ENCODE measurements at places on chromosomes 4 and X.

DNA sequence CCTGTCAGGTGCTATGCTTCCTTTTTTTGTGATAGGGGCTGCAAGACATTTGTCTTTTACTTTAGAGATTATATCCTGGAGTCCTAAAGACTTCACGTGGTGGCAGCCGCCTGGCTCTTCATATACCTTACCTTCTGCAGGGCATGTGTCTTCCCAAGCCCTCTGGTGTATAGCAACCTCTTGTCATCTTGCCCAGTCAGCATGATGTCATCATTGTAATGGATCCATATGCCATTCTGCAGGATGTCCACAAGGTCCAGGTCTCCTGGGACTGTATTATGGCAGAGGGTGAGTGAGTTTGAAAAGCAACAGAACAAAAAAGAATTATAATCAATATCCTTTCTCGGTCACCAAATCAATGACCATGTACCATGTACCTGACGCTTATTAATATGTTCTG lies 82.2 kb upstream of the SCOC start:
- DNase-seq, result no peak

- no peak for DNase-seq
These were observed 8.7 kb upstream of the FAM47A start for GRCh38 chrX:34140816-34141215.

GRCh38 chr4:67438975-67439374 lies 106.3 kb downstream of the CENPC start:
- DNase-seq, result no peak

- no peak for DNase-seq
These were observed 159.0 kb downstream of the DCLK2 start for GRCh38 chr4:150237110-150237872.

DNA sequence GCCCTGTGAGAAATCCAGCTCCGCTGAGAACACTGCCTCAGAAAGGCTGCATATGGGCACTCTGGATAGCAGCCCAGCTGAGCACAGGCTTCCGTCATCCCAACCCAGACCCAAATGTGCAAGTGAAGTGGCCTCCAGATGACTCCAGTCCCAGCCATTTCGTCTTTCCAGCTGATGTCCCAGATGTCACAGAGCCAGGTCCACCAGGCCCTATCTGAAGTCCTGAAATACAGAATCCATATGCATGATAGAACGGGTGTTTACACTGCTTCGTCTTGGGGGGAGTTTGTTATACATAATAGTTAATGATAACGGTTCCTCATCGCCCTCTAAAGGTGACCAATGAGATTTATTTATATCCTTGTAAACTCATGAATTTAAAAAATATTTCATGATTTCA lies 72.6 kb upstream of the TRIM2 start:
- DNase-seq, result no peak

DNA sequence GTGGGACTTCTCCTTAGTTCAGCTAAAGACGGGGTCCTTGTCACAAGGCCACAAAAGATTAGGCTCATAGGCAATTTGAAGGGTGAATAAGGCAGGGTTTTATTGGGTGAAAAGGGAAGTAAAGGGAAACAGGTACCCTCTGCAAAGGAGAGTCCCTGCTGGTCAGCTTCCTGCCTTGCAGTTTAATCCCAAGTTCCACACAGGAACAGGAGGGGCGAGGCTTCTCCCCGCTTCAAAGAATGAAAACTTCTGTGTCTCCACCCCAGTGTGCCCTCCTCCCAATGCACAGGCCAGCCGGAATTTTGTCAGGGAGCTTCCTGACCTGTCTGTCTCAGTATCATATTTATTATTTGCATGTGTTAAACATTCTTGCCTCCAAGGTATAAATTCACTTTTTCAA lies 37.1 kb downstream of the ITM2A start:
- no peak for DNase-seq

DNA sequence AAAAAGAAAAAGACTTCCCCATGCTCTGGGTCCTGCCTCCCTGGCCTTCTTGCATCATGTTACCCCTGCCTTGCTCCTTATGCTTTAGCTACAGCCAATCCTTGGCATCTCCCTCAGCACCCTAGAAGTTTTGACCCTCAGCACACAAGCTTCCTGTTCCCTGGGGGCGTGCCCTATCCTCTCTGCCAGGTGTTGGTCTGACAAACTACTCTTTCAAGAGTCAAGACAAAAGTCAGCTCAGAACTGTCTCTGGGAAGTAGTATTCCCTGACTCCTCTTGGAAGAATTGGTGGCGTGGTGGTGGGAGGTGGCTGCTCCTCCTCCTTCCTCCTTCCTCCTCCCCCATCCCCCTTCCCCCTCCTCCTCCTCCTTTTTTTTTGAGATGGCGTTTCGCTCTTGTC lies 41.0 kb downstream of the PRPS1 start:
- no peak for DNase-seq

DNA sequence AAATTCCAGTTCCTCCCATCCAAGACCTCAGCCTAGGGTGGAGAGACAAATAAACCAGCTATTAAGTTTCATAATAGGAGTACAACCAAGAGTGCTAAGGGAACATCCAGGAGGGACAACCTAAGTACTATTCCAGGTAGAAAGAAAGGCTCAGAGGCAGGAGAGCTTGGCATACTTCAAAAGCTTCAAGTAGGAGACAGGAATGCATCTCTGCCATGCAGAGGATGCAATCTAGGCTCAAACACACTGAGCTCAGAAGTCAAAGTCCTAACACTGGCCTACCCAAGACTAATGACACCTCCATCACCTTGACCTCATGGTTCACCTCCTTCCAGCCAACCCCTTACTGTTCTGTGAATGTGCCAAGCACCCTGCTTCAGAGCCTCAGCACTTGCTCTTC lies 8.1 kb downstream of the WDFY3 start:
- DNase-seq, result no peak

- no peak for DNase-seq
These were observed 2.4 kb upstream of the AFF2 start for GRCh38 chrX:148498067-148498466.

- DNase-seq, result no peak
These were observed 47.8 kb downstream of the SLC9A7 start for GRCh38 chrX:46710927-46711623.

DNA sequence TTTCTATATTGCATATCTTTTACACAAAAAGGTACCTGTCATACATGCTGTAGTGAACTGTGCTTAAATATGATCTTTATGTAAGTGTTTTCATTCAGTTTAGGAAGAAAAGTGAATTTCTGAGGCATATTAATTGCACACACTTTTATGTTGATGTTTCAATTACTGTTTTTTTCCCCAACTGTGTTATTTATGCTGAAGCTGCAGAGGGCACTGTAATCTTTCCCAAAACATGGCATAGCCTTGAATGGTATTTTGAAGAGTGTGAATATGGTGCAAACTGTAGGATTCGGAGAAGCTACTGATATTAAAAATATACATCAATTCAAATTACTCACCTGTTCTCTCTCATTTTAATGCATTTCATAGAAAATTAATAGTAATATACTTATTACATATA lies 6.0 kb upstream of the CENPE start:
- no peak for DNase-seq

GRCh38 chr4:114025176-114025777 lies 45.8 kb upstream of the ARSJ start:
- DNase-seq, result no peak

DNA sequence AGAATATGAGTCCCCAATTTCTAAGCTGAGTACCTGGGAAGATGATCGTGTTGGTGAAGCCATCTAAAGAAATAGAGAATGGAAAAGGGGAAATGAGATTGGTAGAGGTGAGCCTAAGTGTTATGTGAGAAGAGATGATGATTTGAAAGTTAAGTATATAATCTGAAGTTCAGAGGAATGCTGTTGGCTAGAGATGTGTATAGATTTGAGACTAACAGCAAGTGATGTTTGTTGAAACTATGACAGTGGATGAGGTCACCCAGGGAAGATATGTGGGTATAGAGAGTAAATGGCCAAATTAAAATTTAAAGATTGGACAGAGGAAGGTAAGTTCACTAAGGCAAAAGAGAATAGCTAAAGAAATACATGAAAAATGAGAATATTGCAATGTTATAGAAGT lies 324.2 kb downstream of the MAPK10 start:
- no peak for DNase-seq

DNA sequence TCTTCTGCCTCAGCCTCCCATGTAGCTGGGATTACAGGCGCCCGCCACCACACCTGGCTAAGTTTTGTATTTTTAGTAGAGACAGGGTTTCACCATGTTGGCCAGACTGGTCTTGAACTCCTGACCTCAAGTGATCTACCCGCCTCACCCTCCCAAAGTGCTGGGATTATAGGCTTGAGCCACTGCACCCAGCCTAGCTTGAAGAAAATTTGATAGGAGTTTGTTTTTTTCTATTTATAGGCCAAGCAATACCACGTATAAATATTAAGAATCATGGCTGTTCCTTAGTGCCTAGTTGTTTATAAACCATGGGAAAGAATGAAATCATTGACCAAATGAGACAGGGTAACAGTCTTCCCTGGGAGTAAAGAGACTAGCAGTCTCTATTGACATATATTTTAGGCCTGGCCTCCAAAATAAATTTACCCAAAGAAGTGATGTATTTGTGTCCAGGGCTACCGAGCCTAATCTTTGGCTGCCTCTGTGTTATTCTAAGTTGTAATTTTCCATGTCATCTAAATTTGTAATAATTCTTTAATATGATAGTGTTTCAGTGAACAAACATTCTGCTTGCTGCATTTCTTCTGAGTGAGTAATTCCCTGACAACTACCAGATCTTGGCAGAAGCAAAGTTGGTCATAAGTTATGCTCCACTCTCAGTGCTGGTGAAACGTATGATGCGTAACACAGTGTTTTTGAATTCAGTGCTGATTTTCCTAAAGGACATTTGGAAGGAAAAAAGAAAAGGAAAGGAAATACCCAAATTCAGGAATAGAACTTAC lies 10.3 kb downstream of the PKD2 start:
- no peak for DNase-seq

DNA sequence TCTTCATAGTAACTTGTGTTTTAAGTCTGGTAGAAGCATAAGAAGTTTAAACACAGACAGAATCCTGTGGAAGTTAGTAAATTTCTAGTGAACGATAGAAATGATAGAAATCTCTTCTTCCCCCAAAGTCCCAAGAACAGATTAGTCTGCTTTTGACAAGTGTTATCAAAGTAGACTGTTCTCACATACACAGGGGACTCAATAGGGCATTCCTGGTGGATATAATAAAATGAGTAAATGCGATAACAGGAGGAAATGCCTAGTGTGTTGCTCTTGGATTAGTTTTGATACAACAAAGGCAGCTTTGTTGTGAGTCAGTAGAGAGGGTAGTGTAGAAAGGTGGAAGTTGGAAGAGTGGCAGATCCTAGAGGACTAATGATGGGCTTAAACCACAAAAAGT lies 43.5 kb downstream of the CLCN3 start:
- no peak for DNase-seq

DNA sequence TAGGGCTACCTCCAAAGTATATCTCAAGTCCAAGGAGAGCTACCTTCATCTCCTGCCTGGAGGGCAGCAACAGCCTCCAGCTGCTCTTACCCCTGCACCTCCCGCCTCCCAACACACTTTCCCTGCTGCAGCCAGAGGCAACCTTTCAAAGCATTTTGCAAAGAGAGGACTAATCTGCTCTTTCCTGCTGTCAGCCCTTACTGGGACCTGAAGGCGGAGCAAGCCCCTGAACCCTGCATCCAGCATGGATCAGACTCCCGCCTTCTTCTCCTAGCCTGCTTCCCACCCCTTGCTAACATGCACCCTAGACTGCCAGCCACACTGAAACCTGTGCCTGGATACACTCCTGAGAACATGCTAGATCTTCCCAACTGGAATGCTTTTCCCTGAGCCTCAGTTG lies 37.7 kb upstream of the VMA21 start:
- no peak for DNase-seq

GRCh38 chr4:183096276-183096965 lies 2.6 kb upstream of the WWC2 start:
- no peak for DNase-seq

All from stimulated activated CD8-positive, alpha-beta memory T cell treated with anti-CD3 and anti-CD28 coated beads, Interleukin-2, amount 100 ng/mL, for 1 hour (primary cell).